ENCODE measurements at places on chromosomes 11 and 22.
A peak's percentile ranks its signal among the peaks of the same experiment; 100 is the strongest.

GRCh38 chr22:34414467-34415440 lies 494.5 kb upstream of the LARGE1 start:
- peak; percentile 83 for DNase-seq

GRCh38 chr11:20739107-20739506 lies 69.7 kb downstream of the NELL1 start:
- DNase-seq = no peak

GRCh38 chr22:31826443-31826842 lies 72.6 kb downstream of the DEPDC5 start:
- no peak for DNase-seq

GRCh38 chr22:37999640-38000272 lies 15.4 kb upstream of the SOX10 start:
- DNase-seq = no peak

GRCh38 chr22:27295040-27295439 lies 506.5 kb downstream of the MN1 start:
- peak; percentile 0 for DNase-seq

DNA sequence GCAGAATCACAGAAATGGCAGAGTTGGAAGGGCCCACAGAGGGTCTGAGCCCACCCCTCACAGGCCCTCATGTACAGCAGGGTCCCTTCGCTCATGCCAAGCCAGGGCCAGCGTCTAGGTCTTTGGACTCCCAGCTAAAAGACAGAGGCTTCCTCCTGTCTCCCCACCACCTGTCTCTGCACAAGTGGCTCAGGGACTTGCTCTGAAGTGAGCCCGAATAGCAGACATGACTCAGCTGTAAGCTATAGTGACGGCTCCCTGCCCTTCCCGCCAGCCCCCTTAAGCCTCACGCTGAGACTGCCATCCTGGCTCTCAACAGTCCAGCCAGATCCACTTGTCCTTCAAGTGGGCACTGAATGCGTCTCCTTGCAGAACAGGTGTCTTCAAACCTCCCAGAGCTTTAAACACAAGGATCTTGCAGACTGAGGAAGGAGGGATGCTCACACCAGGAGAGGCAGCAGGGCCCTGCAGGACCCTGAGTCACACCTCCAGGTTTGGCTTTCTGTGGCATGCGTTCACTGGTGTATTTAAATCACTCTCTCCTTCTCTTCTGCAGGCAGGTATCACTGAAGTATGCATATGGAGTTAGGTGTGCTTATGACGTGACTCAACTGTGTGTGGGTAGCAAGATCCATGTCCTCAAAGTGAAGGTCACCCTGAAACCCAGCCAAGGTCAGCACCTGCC lies 154.9 kb downstream of the CACNA1I start:
- DNase-seq = no peak

GRCh38 chr22:47710135-47710534 lies 947.7 kb downstream of the TBC1D22A start:
- no peak for DNase-seq

DNA sequence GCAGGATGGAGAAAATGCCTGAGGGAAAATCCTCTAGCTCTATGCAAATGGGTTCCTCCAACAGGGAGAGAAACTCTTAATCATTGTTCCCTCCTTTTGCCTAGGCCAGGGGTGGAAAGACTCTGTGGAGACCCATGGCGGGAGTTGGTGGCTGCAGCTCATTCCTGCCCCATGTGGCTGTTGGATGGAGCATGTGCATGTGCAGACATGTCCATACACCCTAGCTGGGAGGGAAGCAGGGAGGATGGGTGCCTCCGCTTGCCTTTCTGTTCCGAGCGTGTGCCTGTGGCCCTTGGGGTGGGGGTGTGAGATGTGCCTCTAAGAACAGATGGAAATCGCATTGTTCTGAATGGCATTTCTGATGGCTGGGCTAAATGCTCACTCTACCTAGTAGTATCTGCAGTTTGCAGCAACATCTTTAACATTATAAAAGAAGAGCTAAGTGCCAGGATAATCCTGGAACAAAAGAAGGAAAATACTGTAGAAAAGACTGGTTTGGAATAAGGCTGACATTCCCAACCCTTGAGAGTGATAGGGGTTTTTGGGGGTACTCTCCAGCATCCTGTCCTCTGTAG lies 31.7 kb downstream of the METTL15 start:
- no peak for DNase-seq

DNA sequence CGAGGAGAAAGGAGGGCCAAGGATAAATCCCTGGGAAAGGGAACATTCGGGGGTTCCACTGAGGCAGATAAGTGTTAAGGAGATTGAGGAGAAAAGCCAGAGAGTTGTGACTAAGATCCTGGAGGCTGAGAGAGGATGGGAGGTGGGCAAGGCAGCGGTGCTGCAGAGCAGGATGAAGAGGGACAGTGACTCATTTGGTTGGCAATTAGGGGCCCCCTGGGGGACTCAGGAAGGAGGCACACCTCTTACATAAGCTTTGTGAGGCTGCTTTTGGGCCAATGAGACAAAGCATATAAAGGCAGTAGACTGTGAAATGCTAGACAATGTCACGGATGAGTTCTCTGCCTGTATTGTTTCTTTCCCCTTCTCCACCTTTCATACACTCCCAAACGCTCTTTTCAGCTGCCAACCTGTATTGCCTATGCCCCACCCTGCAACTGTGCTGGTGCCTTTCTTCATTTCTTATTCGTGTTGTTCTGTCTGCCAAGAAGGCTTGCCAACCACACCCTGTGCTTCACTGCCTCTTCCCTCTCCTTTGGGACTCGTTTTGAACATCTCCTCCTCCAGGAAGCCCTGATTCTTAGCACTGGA lies 246.8 kb upstream of the KIRREL3 start:
- DNase-seq = no peak

DNA sequence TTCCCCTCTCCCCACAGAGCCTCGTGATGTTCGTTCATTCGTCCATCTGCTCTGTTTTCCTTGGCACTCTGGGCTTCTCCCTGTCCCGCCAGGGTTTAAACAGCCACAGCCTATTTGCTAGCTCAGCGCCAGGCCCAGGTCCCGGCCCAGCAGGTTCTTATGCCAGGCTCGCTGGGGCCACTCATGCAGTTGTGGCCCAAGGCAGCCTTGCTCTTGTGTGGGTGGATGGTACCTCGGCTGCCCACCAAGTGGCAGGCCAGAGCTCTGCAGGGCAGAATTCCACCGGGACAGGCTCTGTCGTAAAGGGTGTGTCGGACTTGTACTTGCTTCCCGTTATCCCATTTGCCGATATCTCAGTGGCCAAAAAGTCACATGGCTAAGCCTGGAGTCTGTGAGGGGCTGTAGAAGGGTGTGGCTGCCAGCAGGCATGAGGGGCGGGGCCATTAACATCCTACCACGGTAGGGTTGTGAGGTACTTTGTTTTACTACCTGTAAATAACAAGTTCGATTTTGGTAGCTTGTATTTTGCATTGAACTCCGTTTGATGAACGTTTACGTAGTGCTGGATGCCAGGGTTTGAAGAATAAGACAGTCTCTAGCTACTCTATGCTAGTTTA lies 7.9 kb downstream of the FAM118A start:
- DNase-seq = peak; percentile 60

DNA sequence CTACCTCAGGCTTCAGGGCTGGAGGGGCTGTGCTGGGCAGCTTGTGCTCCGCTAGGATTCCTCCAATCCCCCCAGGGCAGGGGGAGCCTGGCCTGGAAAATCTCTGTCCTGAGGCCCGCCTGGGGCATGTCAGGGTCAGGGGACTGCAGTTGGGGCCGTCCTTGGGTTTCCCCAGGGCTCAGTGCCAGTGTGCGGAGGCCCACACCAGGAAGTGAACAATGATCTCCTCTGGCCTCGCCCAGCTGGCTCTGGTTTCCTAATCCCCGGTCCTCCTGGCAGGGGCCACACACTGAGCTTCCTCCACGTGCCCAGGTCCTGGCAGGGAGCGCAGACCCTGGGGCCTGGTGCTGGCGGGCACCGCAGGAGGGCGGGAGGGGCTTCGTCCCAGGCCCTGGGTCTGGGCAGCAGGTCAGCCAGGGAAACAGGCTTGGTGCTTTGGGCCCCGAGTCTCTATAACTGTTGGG lies 1.4 kb upstream of the MUC2 start:
- DNase-seq = peak; percentile 75

DNA sequence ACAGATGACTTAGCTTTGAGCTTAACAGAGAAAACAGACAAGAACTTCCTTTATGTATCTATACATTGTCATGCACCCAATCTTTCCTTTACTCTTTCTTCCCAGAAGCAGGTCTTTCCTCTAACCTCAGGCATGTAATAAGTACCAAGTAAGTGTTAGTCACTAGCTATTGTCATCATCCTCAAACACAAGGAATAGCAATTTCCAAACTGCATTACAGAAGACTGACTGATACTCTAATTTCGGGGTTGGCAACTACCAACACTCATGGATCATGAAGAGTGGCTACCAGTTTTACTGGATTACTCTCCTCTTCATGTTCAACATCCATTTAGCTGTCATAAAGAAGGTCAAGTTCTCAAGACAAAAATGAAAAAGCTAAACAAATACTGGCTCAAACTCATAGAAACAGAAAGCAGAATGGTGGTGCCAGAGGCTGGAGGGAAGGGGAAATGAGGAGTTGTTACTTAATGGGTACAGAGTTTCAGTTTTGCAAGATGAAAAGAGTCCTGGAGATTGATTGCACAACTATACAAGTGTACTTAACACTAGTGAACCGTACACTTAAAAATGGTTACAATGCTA lies 111.6 kb downstream of the SIK3 start:
- DNase-seq = no peak

DNA sequence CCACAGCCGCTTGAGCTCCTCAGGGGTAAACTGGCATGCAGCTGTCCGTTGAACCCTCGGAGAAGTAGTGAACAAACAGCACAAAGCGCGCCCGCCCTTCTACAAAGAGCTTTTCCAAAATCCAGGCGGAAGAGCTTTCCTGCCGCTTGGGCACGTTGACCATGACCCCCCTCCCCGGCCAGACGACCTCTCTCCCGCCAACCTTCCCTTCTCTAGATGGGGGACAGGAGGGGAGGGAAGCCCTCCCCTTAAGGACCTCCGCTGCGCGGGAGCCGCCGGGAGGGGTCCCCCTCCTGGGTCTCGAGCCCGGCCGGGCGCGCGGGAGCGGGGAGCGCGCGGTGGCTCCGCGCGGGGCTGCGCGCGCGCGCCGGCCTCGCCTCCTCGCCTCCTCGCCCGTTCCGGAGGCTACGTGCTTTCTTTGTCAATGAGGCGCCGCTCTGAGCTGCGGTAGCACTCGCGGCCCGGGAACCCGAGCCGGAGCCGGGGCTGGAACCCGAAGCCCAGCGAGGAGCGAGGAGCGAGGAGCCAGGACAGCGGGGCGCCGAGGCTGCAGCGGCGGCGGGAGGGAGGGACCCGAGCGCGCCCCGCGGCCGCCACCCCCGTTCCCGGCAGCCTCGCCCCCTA lies 118.6 kb downstream of the HIPK3 start:
- DNase-seq = no peak

DNA sequence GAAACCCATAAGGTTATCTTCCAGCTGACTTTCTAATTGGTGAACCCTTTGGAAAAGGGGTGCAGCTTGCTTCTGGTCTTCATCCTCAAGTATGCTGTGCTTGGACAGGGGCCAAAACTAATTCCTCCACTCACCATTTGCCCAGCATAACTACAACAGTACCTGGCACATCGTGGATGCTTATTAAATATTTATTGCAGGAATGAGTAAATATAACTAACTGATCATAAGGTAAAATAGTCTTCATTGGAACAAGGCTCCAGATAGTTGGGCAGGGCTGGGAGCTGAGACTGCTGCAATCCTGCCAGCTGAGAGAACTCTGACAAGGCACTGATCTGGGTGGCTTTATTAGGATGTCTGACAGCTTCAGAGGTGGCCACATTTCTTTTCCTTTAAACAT lies 2.4 kb upstream of the SIDT2 start:
- no peak for DNase-seq
